ENCODE measurements at places on chromosomes 2 and 18. TPM values are rescaled to one million over a fixed set of nuclear protein-coding genes. Genes with fewer than 3 reads are reported as not detected.

The NPHP1 gene
- 10.8 TPM for total RNA-seq

The CROCC2 gene
- not detected for total RNA-seq

The CCL20 gene
- total RNA-seq = not detected

The PLEK gene
- total RNA-seq = 12.4 TPM

The IL36A gene
- total RNA-seq = not detected

The TCF23 gene
- total RNA-seq = 0.85 TPM

The ALLC gene
- total RNA-seq = 0.16 TPM

The IWS1 gene
- total RNA-seq = 38.9 TPM

The MAB21L4 gene
- total RNA-seq = 0.42 TPM

The PDK1 gene
- total RNA-seq = 17.7 TPM

The LRRTM1 gene
- total RNA-seq = 0.63 TPM

The FER1L5 gene
- 0.58 TPM for total RNA-seq

The C2orf80 gene
- total RNA-seq = 0.37 TPM

The TMEM178A gene
- total RNA-seq = 5.2 TPM

The REG1A gene
- not detected for total RNA-seq

The APLF gene
- 15.9 TPM for total RNA-seq

The RANBP2 gene
- total RNA-seq = 121 TPM

The COBLL1 gene
- 51.8 TPM for total RNA-seq

The C2orf68 gene
- total RNA-seq = 40.8 TPM

The RNF149 gene
- total RNA-seq = 113 TPM

The SLC30A3 gene
- total RNA-seq = 0.53 TPM

The IL36RN gene
- total RNA-seq = 0.26 TPM

The ALPI gene
- total RNA-seq = not detected

The UGT1A3 gene
- 1.2 TPM for total RNA-seq

The CIB4 gene
- total RNA-seq = not detected

The MOCOS gene
- total RNA-seq = 0.95 TPM

The TNS1 gene
- total RNA-seq = 191 TPM

The UGT1A8 gene
- total RNA-seq = 0.16 TPM

The CABYR gene
- 4.8 TPM for total RNA-seq

The SLC4A5 gene
- 3.8 TPM for total RNA-seq

The AQP12B gene
- not detected for total RNA-seq

The FABP1 gene
- not detected for total RNA-seq

The NPAS2 gene
- 11.8 TPM for total RNA-seq

All from urinary bladder (tissue), 4 donors.